ENCODE measurements at places on chromosomes 1 and 21.
A peak's percentile ranks its signal among the peaks of the same experiment; 100 is the strongest.

- no peak for DNase-seq
These were observed 14.5 kb downstream of the VAV3 start for GRCh38 chr1:107950464-107950863.

DNA sequence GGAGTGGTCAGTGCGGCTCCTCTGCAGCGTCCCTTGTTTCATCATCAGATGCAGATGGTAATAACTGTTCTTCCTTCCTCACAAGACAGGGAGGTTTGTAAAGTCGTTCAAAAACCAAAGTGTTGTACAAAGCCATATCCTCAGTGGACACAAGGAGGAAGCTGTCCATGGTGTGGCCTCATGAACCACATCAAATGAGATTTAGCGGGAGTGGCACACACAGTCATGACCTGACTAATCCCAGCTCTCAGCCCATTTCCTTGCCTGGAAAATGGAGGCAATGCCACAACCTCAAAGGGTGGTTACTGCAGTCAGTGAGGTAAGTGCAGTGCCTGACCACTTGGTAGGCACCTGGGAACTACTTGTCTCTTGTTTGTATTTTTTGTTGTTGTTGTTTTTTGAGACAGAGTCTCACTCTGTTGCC, 13.4 kb downstream of the ENTREP3 start:
- DNase-seq = peak; percentile 82

DNA sequence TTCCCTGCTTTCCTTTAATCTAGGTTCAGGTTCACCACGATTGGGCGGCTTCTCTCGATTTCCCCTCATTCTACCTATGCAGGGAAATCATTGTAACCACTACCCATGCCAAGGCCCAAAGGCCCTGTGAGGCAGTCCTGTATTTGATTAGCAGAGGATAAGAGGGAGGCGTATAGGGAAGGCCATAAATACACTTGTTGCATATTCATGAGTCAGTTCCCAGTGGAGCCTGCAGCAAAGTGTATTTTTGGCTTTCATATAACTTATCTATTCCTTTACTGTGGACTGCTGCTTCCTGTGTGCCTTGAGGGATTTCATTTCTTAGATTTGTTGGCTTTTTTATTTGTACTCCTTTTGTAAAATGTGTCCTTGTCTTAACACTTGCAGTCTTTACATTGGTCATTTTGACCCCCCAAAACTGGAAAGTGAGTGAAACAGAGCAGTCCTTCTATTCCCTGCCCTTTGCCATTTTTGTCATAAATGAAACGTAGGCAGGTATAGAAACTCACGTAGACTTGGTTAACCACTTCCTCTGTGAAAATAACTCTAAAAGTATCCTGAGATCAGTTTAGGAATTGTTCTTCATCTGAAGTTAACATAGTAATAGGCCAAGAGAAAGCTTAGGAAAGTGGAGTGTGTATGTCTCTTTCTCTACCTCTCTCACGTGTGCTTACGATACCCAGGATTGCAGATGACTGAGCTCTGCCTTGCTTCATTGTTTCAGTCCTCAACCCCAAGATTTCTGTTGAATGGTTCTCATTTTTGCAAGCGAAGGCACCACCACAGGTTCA, 19.6 kb upstream of the KCNQ4 start:
- no peak for DNase-seq

- DNase-seq = no peak
These were observed 24.4 kb downstream of the C1orf87 start for GRCh38 chr1:60049188-60049587.

GRCh38 chr1:39297551-39297950, 93.1 kb downstream of the MACF1 start:
- no peak for DNase-seq

- DNase-seq = peak; percentile 11
These were observed 22.2 kb upstream of the STRIP1 start for GRCh38 chr1:110012100-110012780.

DNA sequence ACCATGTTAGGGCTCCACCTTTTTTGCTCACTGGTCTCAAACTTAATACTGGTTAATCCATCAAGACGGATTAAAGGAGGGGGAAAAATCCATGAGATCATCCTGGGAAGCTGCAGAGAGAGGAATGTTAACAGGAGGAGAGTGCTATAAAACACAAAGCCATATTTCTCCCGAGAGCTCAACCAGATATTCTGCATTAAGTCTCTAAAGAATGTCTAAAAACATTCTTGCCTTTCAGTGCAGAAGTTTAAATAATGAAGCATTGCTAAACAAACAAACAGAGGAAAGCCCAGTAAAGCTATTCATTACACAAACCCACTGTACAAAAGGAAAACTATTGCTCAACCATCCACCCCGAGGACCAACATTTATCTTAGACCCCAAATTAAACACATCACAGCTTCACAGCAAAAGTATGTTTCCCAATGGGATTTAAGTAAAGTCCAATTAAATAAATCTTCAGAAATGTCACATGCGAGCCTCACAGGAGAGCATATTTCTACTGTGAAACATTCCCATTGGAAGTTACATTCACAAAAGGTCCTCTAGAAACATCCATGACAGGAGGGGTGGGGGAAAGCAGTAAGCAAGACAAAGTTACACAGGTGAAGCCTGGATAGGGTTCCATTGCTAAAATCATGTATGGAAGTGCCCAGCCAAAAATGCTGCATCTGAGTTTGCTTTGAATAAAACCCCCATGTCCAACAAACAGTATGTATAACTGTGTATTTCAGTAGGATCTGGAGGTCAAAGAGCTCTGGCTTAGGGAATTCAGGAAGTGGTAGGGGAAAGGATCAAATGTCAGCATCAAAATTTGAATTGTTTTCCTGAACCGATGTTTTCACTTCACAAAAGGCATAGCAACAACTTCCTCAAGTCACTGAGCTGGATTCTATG, 23.3 kb downstream of the DUSP10 start:
- DNase-seq = peak; percentile 68

GRCh38 chr1:162023181-162023546, 505 bp downstream of the OLFML2B start:
- DNase-seq = no peak

- DNase-seq = peak; percentile 34
These were observed 119.3 kb upstream of the CDC42BPA start for GRCh38 chr1:227437495-227438008.
